ENCODE measurements at places on chromosomes 16 and 17.

- DNase-seq, result no peak
These were observed 8.4 kb upstream of the GAA start for GRCh38 chr17:80092959-80093358.

DNA sequence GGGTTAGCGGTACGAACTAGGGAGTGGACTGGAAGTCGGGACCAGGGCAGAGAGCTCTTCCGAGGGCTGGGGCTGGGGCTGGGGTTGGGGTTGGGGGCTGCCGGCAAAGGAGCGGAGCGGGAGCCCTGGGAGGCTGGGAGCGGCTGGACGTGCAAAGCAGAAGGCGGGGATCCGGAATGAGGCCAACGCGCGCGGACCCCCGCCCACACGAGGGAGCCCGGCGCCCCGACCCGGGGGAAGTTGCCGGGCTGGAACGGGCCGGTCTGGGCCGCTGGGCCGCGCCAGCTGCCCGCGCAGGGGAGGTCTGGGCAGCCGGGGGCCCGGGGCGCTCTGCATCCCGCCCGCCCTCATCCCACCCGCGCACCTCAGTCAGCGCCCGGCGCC lies 323 bp downstream of the ST3GAL2 start:
- peak; percentile 31 for DNase-seq

GRCh38 chr17:67080804-67081203 lies 36.5 kb downstream of the CACNG1 start:
- DNase-seq, result no peak

- DNase-seq, result no peak
These were observed 18.9 kb downstream of the GGA3 start for GRCh38 chr17:75242461-75243042.

GRCh38 chr16:29915590-29916247 lies 10.3 kb downstream of the KCTD13 start:
- DNase-seq, result no peak

DNA sequence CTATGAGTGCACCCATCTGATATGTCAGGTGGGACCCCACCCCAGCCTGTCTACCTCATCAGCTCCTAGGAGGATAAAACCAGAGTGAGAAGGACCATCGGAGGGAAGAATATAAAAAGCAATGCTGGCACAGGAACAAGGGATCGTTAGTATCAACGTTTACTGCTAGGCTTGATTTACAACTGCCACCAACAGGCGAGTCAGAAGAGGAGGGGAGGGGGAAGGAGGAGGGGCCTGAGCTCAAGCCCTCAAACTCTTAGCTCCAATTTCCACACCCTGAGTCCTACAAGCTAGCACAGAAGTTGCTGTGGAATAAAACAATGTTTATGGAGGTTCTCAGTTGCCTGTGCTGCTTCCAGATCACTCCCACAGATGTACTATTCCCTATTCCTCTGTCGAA lies 234.5 kb downstream of the C16orf78 start:
- no peak for DNase-seq

- no peak for DNase-seq
These were observed 5.4 kb upstream of the KPNB1 start for GRCh38 chr17:47644324-47644723.

DNA sequence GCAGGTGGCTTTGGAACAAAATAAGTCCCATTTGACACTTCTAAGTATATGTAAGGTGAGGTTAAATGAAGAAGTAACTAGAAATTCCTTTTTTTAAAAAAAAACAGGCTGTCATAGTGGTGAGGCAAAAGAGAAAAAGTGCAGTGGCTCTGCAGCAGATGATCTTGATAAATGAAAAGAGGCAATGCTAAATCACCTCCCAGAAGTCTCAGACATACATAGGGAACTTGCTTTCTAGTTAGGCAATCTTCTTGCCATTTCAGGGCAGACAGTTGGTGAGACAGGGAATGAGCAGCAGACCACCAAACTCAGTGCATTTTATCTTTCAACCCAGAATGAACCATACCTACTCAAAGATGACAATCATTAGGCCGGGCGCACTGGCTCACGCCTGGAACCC lies 90.8 kb downstream of the MYO1D start:
- no peak for DNase-seq

GRCh38 chr16:88857728-88858339 lies 907 bp downstream of the TRAPPC2L start:
- DNase-seq, result peak; percentile 81

GRCh38 chr16:77212741-77213541 lies 13.7 kb downstream of the SYCE1L start:
- peak; percentile 79 for DNase-seq

DNA sequence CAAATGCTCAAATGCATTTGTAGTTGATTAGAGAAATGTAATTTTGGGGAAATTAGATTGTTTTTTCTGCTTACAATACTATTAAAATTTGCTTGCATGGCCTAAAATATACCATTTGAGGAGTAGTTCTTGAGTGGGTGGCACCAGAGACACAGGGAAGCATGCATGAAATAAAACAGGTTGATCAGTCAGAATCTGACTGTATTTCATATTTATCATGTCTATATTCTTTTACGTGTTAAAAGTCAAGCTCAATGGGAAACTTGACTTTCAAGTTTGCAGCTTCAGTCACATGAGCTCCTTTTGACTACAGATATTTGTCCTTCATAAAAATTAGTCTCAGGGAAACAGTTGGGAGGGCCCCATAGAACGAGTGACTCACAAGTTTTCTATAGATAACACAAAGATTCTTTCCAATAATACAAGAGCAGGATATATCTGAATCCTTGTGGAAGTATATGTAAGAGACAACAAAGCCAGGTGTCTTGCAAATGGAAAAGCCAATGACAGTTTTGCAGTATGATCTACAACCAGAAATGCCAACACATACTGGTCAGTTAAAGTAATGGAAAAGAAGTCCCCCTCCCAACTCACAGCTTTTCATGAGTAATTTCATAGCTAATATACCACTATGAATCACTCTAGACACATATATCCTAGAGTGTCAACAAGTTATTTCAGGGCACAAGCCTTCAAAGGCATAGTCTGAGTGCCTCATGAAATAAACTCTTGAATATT lies 42.2 kb upstream of the CORO6 start:
- DNase-seq, result no peak

GRCh38 chr16:73019457-73020362 lies 28.2 kb downstream of the ZFHX3 start:
- DNase-seq, result no peak

GRCh38 chr16:70679671-70680494 lies 6.0 kb downstream of the MTSS2 start:
- DNase-seq, result no peak

DNA sequence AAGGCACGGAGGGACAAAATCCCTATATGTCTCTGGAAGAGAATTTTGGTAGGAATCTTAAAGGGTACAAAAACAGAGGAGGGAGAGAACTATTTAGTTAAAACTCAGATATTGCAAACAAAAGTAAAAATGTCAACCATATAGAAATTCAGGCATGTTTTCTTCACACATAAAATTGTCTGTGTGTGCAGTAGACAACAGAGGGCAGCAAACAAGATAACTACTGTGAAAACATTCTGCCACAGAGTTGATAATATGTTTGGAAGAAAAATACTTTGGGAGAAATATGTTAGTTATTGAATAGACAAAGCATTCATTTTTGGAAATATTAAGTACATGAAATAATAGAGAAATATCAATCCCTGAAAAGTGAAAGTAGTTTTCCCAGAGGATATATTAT lies 56.2 kb downstream of the SNX11 start:
- DNase-seq, result no peak

- DNase-seq, result no peak
These were observed 424.0 kb downstream of the SHISA9 start for GRCh38 chr16:13325396-13325795.

DNA sequence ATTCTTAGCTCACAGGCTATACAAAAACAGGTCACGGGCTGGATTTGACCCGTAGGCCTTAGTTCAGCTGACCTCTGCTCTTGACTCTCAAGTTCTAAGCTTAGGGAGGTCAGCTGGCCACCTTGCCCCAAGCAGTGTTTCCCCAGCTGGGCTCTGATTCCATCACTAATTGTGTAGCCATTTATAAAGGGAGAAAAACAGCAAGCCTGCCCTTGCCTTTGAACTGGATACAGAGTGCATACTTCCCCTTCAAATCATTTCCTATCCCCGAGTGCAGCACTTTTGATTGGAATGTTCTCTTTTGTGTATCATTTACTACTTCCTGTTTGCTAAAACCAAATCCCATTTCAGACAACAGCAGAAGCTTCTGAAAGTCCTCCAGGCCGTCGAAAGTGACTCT lies 153.6 kb downstream of the KATNIP start:
- no peak for DNase-seq

DNA sequence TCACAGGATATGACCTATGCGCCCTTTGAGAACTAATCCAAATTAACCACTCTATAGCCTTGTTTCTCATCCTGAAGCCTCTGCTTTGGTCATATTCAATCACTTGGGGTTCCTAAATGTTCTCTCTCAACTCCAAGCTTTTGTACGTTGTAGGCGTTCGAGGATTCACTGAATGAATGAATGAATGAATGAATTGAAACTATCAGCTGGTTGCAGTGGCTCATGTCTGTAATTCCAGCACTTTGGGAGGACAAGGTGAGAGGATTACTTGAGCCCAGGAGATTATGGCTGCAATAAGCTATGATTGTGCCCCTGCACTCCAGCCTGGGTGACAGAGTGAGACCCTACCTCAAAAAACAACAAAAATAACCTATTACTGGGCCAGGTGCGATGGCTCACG lies 5.9 kb upstream of the SUMO2 start:
- DNase-seq, result no peak

DNA sequence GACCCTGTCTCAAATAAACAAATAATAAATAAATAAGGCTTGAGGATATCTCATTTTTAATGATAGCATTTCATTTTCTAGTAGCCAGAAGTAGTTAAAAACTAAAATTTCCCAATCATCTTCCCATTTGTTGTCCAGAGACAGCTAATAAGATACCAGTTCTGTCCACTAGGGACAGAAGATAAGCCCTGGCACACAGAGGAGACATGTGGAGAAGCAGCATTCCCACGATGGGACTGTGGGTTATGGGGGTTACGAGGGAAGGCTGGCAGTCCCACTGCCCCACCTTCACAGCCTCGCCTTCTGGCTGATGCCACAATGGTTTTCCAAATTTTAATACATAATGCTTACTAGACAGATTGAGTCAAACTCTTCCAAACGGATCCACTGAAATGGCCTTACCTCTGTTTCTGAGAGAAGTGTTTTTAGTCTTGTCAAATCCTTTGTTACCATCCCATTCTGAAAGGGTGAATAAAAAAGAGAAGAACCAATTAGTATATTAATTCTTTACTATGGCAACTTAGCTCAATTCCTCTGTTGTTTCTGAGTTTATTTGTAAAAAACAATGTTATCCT lies 44.2 kb downstream of the HELZ start:
- no peak for DNase-seq

DNA sequence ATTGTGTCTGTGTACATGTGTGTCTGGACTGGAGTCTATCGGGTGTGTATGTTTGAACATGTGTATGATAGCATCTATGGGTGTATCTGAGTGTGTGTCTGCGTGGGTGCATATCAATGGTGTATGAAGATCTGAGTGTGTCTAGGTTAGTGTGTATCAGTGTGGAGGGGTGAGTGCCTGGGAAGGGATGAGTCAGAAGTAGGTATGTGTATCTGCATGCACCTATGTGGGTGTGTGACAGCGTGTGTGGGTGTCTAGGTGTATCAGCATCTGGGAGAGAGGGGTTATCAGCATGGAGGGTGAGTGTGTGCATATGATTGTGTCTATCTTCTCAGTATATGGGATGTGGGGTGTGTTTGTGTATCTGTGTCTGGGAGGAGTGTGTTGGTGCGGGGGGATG lies 58.2 kb upstream of the LHX1 start:
- DNase-seq, result no peak

DNA sequence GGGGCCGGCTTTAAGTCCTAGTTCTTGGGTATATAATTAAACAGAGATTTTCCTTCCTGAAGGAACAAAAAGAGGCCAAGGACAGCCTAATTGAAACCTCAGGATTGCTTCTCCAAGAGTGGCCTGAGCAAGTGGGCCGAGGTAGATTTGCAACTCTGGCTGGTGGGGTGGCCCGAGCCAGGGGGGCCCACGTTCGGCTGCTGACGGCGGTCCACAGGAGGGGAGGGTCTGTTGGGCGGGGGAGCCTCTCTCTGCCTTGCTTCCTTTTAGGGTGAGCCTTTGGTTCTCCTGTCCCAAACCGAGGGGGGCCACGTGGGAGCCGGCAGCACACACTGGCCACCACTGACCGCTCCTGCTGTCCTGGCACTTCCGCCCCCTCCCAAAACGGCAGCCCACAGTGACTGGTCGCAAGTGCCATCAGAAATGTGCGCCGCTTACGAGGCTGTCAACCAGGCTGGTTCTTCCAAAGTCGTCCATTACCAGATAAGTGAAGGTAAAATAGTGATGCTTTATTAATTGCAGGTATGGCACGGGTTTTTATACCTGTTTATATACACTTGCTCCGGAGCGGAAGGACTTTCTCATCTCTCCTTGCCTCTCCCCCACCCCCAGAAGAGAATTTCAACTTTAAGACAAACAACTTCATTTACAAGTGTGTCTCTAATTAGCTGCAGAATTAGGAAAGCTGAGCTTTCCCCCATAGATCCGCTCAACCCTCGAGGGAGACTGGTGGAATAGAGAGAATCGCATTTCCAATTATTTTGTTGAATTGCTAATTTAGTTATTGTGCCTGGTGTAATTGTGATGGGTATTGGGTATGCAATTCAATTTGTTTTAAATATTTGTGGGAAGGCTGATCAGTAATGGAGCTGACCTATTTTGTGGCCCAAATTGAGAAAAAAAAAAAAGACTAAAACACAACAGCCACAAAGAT lies 117.8 kb downstream of the AATF start:
- no peak for DNase-seq
